WERI-Rb-1 (cell line): ENCODE measurements at places on chromosomes 2 and 18.

DNA sequence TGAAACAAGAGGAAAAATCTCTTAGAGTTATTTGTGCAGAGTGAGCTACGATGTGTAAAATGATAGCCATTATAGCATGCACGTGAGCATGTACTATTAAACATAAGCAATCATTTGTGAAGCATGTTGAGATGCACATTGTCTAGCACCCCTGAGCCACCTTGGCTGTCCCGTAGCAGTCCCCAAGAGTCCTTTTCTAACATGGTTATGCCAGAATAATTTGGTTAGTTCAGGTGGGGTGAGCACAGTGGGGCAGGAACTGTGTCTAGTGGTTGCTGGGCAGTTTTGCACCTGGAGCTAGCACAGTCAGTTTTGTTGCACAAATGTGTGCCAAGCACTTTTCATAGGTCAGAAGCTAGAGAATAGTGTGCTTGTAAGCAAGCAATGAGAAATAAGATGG is 809.8 kb downstream of the RNF144A start:
- no peak for DNase-seq

- no peak for DNase-seq
Measured at GRCh38 chr2:69961496-69961895, at the start of gene ASPRV1. ASPRV1 (minus strand) TSS chr2:69961631; CDS start chr2:69961436, 195 bp downstream.

DNA sequence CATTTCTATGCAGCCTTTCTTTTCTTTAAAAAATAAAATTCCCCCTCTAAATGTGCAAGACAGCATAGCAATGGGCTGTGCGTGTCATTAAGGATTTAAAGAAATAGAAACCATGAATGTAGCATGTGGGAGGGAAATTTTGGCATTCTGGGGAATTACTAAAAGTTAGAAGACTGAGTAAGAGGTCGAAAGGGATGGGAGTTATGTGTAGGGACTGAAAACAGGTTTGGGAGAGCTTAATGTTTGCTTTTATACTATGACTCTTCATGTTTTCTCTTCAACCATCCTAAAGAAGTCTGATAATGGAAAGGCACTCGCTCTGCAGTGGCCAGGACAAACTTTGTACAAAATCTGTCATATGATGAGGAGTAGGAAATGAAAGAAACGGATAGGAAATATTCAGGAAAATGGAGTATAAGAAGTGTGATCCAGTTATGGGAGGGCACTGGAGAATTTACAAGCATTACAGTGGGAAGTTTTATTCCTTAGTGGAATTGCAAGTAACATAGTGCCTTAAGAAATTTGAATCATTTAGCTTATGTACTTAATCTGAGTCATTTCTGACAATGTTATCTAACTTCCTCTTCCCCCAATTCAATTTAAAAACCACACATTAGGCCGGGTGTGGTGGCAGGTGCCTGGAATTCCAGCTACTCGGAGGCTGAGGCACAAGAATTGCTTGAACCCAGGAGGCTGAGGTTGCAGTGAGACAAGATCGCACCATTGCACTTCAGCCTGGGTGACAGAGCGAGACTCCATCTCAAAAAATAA is 20.6 kb downstream of the TMEM87B start:
- DNase-seq: no peak

GRCh38 chr2:150477347-150477746 is 10.1 kb downstream of the RND3 start:
- peak; percentile 46 for DNase-seq

GRCh38 chr18:69759046-69759445 is 188.6 kb downstream of the CD226 start:
- no peak for DNase-seq

GRCh38 chr2:106284255-106284654 is 90.2 kb upstream of the UXS1 start:
- DNase-seq: no peak

GRCh38 chr2:176129813-176130146 is 275 bp downstream of the HOXD8 start:
- no peak for DNase-seq

GRCh38 chr2:45168711-45169338 is 159.6 kb upstream of the SIX2 start:
- peak; percentile 41 for DNase-seq

DNA sequence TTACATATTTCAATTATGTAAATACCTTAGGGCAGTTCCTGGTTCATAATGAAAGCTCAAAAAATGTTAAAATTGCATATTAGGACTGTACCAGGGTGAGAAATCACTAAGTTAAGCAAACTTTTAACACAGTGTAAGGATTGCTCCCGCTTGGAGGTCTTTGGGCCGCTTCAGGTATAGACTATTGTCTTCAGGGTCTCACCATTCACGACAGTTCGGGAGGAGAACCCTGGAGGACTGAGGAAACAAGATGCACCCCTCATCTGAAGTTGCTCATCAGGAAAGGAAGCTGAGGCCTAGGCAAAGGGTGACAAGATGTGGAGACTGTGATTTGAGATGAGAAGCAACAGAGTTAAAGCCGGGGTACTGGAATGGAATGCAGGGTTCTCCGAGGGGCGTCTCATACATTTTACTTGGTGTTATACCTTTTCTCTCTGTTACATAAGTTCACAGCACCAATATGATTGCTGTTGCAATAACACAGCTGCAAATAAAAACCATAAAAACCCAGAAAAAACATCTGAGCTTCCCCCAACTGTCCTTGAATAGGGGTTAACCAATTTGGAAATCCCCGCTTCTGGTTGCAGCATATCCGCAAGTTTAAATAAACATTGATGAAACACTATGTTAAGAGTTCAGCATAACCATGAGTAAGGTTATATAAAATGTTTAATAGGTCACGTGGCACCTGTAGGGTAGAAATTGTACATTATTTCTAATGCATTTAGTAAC is 40.1 kb downstream of the FBXO48 start:
- DNase-seq: no peak

GRCh38 chr2:25473758-25474340 is 132.1 kb upstream of the DNMT3A start:
- peak; percentile 72 for DNase-seq

DNA sequence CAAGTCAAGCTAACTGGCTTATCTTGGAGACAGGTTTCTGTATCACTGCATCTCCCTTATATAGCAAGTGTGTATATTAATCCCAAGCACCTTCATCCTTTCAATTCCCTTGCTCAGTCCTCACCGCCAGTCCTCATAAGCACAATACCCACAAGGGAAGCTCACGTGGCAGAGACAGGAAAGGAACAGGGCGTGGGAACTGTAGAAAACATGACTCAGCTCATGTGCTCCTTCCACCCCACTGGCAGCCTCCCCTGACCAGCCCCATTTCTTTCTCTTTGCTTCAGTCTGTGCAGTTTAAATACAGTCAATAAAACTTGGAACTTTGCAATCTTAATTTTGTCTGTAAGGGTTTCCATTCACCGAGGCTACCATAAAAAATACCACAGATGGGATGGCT is 36.5 kb upstream of the CDH19 start:
- no peak for DNase-seq

- no peak for DNase-seq
Measured at GRCh38 chr2:214865400-214865799, 55.9 kb upstream of the BARD1 start.

- DNase-seq: no peak
Measured at GRCh38 chr2:100654611-100655010, 91.8 kb downstream of the PDCL3 start.

GRCh38 chr2:11713815-11714214 is 32.6 kb upstream of the LPIN1 start:
- DNase-seq: no peak

- no peak for DNase-seq
Measured at GRCh38 chr2:199814101-199814816, 36.7 kb downstream of the FTCDNL1 start.

DNA sequence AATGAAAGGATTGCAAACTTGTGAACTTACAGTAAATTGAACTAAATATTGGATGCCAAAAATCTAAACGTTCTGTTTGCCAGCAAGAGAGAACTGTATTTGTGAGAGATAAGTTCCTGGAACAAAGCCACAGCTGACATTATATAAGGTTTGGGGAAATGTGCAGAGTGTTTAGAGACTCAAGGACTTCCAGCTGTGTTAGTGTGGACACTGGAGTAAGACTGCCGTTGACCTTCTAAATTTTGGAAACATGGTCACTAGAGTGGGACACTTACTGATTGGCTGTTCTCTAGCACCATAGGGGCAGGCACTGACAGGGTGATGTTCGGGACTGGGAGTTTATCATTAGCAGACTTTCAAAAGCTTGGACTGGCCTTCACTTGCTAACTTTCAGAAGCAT is 40.5 kb downstream of the SCN9A start:
- DNase-seq: no peak

DNA sequence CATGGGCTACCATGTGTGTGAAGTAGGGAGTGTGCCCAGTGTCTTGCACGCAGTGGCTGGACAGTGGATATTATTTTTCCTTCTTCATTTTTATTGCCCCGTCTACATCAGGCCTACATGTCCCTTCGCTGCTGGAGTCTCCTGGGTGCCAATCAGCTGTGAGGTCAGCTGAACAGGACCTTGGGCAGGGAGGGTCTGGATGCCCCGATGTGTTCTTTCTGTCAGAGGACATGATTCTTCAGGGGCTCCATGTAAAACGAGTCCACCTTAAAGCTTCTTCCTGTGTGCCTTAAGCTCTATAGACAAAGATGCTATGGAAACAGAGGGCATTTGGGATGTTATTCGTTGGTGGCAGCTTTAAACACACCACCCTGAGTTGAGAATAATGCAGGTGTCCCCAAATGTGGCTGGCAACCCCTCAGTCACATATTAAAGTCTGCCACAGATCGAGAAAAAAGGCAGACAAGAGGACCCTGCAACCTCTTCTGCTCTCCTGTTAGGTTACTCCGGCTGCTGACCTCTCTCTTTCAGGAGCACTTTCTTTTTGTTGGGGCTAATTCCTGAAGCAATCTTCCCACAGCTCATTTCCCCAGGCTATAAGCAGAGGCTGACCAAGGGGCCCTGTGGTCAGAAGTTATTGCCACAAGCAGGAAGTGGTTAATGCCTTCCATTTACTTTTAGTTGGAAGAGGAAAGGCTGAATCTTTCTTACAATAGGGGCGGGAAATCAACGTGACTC is 20.0 kb downstream of the GREB1 start:
- DNase-seq: no peak

DNA sequence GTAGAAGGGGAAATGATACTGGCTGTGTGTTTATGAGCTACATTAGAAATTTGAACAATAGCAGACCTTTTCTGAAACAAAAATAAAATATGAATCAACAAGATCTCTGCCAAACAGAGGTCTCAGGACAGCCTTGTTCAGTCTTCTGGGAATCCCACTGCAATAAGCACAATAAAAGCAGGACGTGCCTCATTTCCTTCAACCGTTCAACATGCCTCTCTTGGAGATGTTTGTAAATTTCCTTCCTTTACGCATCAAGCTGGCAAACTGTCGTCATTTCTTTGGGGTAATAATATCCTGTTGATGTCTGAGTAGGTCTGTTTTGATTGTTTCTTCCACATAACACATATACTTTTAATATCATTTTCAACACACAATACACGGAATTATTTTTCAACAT is 77.2 kb downstream of the TCF4 start:
- DNase-seq: no peak

DNA sequence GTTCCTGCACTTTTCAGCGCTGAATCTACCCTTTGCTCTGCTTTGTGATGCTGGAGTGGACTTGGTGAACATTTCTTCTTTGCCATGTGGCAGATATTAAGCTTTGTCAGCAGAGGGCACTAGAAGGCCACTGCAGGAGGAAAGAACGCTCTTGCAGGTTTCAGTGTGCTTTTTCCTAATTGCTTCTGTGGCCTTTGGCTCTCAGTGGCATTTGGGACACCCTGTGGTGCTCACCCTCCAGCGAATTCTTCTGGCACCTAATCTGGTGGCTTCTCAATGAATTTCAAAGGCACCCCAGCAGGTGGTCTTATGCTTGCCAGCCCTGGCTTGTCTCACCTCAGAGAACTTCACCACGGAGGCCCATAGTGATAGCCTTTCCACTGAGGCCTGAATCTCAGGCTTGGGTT is 146.7 kb downstream of the MYO3B start:
- peak; percentile 59 for DNase-seq

DNA sequence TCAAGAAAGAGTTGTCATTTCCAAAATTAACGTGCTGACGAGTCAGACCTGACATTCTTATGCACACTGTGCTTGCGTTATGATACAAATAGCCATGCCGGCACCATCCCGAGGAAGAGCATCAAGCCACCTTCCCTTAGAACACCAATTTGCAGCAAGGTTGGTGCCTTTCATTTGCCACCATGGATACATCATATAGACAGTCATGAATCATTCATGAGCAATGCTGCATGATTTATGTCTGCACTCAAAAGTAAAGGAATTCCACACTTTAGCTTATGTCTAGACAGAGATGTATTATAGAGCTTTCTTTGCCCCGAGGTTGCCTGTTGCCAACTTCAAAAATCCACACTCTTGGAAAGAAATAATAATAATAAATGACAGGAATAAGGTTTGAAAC is 166.9 kb downstream of the VWC2L start:
- no peak for DNase-seq

DNA sequence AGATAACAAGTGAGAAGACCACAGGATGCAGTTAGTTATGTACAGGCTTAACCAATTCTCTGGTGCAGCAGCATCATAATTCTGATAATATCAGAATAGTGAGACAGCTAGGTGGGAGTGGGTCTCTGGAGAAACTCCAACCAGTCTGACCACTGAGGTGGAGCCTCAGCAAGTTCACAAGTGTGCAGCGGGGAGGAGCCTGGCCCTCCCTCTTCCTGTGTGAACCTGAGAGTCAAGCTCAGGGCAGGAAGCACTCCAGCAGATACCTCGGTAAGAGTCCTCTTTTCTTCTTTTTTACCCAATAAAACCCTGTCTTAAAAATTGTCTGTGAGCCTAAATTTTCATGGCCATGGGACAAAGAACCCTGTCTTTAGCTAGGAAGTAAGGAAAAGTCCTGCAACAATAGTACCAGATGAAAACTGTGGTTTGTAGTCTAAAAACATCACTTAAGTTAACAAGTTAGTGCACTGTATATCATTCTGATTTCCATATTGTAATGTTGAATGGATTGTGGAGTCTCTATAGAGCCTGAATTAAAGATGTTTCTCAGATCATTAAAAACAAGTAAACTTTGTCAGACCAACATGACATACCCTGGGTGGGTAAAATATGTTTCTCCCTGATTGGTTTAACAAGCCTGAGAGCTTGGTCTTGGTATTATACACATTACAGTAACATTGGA is 370.8 kb downstream of the TMEM182 start:
- no peak for DNase-seq

DNA sequence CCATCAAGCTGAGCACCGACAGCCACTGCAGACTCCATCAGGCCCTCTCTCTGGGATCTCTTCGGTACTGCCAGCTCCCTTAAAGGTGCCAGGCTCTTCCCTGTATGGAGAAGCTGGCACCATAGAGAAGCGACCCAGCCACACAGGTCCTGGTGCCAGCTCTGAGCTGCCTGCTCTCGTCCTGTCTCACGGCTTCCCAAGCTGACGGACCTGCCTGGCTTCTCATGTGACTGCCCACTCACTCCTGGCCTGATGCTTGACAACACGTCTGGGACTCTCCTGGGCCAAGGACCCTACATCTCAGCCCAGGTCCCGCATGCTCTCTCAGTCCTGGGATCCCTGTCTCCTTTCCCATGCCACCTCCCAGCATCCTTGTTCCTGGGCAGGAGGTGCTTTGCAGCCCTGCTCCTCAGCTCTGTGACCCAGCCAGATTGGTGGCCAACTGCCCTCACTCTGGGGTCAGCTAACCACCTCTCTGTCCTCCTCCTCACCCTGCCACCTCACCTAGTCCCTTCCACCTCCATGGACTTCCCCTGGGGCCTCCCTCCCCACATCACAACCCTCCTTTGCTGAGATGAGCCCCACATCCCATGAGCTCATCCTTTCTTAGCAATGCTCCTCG is 12.5 kb upstream of the ATOH8 start:
- DNase-seq: no peak

- DNase-seq: no peak
Measured at GRCh38 chr18:47484068-47484467, 232.6 kb upstream of the SKOR2 start.
